C1 segment of cervical spinal cord (tissue), 14 donors: ENCODE measurements at places on chromosomes 6 and 20.

- DNase-seq, result no peak
Measured at GRCh38 chr6:168554472-168554871, 113.5 kb downstream of the SMOC2 start.

- DNase-seq, result no peak
Measured at GRCh38 chr6:137350857-137351256, 131.7 kb upstream of the IFNGR1 start.

GRCh38 chr6:6863970-6864639, 243.7 kb upstream of the RREB1 start:
- no peak for DNase-seq

DNA sequence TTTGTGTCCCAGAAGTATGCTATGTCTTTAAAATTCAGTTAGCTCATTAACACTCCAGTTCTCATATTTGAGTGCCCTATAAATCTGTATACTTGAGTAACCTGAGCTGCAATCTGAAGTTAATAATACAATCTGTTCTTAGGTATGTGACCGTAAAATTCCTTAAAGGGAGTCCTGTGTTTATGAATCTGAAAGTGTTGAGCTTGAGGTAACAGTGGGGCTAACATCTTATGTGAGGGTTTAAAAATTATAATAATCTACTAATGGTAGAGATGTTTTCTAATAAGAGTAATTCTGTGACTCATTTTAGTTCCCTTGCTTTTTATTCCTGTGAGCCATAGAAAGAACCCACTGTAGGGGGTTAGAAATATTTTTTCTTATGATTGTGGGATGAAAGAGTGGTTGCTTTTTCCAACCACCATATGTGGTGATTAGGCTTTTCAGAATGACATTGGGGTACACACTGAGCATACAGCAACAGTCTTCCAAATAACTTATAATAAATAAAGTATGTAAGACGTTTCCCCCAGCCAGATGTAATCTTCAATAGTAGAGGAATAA, 121.2 kb downstream of the BCKDHB start:
- no peak for DNase-seq
